SHP77 treated with DMSO at 0.1 percent for 48 hours (cell line): ENCODE measurements at places on chromosomes 5 and 9.

DNA sequence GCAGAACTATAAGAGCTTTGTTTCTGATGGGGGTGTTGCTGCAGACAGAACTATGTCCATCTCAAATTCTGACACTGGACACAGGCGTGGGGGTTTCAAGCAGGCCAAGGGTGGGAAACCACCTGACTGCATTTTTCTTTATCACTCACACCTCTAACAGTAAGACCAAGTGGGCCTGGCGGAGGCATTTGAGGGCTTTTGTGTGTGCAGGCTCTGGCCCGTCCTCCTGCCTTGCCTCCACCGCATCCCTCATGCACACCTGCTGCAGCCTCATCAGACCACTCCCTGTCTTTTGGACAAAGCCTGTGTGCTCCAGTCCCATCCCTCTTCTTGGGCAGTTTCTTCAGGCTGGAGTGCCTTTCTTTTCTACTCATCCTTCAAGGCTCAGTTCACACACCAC, 7.9 kb downstream of the OR13J1 start:
- DNase-seq = no peak

DNA sequence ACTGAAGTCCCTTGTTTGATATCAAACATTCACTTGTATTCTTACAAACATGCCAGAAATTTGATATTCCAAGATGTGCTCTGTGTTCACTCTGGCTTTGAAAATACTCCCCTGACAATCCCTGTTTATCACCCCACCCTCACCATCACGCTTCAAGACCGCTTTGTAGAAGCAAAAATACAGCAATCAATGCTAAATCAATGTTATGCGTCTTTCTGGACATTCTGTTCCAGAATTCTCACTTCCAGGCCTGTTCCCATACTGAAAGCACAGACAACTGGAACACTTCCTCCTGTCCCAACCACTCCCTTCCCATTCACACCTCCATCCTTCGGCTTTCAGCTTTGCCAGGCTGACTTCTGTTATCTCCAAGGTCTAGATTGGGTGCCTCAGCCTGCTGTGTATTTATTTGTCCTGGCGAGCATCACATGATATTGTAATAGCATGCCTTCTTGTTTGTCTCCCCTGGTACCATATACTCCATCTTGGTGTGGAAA, 72.8 kb downstream of the SNCAIP start:
- no peak for DNase-seq

GRCh38 chr5:94345257-94345656, 273.1 kb downstream of the KIAA0825 start:
- DNase-seq = no peak

DNA sequence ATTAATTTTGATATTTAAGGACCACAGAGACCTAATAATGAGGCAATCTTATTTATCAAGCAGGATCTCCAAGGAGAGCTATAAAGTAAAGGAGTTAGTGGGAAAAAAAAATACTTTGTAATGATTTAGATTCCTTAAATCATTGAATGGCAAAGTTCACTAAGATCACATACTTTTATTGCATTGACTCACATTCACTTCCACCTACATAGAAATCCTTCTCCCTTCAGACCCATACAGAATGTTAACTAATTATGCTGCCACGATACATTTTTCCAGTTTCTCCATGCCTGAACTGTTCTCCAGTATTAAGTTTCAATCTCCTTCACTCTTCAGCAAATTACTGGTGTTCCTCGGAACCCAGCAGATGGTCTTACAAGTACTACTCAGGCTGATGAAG, 388.7 kb downstream of the EFNA5 start:
- DNase-seq = no peak

DNA sequence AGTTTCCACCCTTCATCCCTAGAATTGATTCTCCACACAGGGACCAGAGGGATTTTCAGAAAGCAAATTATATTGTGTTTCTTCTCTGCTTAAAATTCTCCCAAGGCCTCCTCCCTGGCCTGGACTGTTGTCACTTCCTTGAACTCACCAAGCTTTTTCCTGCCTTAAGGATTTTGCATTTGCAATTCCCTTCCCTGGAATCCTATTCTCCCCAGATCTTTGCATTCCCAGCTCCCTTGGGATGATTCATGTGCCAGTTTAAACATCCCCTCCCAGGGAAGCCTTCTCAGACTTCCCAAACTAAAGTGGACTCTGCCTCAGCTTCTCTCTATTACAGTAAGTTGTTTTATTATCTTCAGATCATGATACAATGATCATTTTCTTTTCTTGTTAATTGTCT, 35.2 kb upstream of the PDE8B start:
- no peak for DNase-seq

- no peak for DNase-seq
Measured at GRCh38 chr9:114313186-114313585, 9.7 kb upstream of the ORM1 start.

GRCh38 chr5:9342161-9342787, 203.6 kb downstream of the SEMA5A start:
- DNase-seq = no peak

GRCh38 chr5:80541392-80541791, 28.7 kb downstream of the ANKRD34B start:
- no peak for DNase-seq

DNA sequence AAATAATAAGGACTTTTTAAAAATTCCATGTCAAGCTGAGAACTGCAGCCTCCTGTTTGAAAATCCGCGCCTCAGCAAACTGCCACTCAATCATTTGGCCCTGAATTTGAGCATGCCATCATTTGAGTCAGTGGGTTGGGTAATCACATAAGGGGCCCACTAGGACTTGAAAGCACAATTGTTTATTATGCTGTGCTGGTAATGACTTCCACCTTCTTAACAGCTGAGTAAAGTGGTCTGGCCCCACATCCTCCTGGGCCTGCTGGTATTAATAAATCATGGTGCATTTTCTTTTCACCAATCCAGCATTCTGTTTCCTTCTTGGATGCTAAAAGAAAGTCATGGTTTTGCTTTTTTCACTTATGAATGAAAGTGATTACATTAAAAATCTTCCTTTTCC, 103.0 kb upstream of the CTSL start:
- DNase-seq = no peak

DNA sequence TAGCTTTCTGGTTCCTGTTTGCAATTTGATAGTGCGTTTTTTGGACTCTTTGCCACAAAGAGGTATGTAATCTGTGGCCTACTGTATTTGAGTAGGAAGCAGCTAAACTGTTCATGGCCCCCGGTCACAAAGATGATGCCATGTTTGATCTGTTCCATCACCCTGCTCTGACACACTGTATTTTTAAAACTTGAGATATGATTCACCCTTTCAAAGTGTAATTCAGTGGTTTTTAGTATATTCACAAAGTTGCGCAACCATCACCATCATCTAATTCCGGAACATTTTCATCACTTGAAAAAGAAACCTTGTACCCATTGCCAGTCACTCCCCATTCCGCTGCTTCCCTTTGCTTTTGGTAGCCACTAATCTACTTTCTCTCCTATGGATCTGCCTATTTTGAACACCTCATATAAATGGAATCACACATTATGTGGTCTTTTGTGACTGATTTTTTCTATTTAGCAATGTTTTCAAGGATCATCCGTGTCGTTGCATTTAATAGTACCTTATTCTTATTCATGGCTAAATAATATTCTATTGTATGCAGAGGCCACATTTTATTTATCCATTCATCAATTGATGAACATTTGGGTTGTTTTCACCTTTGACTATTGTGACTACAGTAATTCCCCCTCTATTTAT, 141.6 kb downstream of the NR3C1 start:
- no peak for DNase-seq

DNA sequence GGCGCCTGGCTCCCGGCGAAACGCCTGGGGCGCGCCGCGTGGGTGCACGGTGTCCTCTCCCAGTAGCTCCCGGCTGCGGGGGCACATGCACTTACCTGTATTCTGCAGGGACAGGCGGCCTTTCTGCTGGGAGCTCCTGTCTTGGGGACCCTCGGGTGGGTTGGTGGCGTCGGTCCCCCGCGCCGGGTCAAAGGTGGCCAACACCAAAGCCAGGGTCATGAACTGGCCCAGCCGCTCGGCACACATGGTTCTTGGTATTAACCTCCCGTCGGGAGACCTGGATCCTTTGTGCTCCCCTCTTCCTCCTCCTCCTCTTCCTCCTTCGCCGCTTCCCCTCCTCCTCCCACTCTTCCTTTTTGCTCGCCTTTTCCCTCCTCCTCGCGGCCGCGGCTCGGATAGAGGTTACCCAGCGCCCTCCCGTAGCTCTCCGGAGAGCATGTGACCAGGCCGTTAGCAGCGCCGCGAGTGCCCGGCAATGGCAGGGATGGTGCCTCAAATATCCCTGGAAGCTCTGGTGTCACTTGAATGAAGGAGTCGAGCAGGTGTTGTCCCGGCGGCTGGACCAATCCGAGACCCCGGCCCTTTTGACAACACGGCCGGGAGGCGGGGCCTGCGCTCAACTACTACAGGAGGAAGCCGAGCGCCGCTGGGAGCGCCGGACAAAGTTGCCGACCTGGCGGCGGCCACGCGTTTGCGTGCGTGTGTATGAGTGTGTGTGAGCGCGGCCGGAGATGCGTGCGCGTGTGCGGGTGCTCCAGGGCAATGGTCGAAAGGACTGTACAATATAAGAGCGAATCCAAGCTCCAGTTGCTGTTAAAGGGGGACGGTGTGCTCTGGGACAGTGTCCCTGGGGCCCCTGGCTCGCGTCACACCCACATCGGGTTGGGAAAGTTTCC, at the start of gene STC2:
STC2 (minus strand) TSS at position 467 of the 896 bp plus-strand sequence; CDS start at position 246, 221 bp downstream.
- peak; percentile 87 for DNase-seq

DNA sequence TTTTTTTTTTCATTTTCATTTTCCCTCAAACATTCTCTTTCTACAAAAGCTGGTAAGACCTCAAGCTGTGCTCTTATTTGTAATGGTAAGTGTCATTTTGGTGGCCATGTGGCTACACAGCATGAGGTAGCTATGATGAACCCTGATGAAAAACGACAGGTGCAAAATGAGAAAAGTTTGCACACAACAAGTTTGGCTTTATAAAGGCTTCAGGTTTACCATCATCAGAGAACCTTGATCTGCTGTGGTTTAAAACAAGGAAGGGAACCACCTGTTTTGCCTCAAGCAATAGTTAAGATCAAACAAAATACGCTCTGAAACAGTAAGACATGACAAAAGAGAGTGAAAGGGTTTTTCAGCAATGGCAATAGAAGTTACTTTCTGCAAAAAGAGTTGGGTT, 1124.6 kb upstream of the ACO1 start:
- no peak for DNase-seq
